ENCODE measurements at places on chromosomes 1 and 21. TPM values are rescaled to one million over a fixed set of nuclear protein-coding genes. Genes with fewer than 3 reads are reported as not detected.

APP gene
- 861 TPM for polyA plus RNA-seq

ECM1 gene
- polyA plus RNA-seq: 10.2 TPM

ZNF683 gene
- not detected for polyA plus RNA-seq

ANGPTL3 gene
- polyA plus RNA-seq: 7.2 TPM

TMPRSS15 gene
- polyA plus RNA-seq: 0.42 TPM

- DNase-seq: no peak
Observed at GRCh38 chr1:220370041-220370700, 97.9 kb upstream of the RAB3GAP2 start.

- no peak for DNase-seq
Observed at GRCh38 chr1:6095511-6096242, 50.0 kb downstream of the KCNAB2 start.

DNA sequence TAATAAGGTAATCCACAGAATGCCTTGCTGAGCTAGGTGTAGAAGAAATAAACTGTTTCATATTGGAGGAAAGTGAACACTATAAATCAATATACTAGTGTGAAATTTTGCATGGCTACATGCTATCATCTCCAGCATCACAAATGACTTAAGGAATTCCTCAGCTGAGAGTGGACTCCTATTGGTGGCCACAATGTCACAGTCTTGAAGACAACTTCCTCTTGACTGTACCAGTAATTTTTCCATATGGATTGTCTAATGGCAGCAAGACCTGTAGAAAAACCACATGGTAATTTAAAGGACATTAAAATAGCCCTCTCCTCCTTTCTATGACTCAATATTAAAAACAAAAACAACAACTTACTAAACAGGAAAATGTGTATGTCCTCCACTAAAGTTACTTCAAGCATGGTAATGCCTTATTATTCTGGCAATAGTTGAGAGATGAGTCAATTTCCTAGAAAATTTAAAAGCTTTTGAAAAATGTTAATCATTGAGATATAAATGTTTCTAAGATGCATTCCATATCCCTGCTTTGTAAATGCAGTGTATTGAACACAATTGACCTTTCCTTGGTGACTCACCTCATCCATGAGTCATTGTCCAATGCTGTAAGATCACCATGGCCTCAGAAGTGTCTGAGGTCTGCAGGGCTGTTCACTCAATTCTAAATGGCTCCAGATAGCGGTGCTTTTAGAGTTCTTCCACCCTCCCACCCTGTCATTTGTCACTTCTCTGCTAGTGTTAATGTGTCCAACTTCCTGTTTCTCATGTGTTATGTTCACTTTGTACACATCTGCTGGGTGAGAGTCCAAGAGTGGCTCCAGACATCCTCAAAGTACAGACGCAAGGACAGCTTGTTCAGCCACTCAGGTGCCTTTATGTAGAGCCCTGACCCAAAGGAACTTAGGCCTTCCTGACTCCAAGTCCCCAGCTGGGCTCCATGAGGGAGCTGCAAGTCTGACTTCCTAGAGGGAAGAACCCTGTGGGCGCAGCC is 32.8 kb upstream of the DNASE2B start:
- no peak for DNase-seq

- no peak for DNase-seq
Observed at GRCh38 chr21:41613533-41613909, 105.6 kb upstream of the TMPRSS2 start.

GRCh38 chr1:232886271-232886670 is 64.1 kb upstream of the NTPCR start:
- no peak for DNase-seq

DNA sequence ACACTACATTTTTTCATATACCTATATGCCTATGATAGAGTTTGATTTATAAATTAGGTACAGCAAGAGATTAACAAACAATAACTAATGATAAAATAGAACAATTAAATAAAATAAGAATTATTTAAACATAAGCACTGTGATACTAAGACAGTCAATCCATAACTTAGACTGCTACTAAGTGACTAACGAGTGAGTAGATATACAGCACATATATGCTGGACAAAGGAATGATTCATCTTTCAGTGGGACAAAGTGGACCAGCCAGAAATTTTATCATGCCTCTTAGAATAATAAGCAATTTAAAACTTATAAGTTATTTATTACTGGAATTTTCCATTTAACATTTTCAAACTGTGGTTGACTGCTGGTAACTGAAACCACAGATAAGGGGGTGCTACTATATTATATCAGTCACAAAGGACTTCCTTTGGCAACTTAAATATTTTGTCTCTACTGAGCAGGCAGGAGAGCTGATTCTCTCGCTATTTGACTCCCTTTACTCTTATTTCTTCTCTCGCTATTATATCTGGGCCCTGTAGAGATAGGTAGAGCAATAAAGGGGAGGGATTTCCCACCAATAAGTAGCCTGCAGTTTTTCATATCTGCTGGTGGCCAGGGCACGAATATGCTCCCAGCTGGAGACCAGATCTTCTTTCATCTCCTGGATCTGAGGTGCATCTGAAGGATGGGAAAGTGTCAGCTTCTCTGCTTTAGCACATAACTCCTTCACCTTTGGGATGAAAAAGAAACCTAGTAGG is 10.8 kb downstream of the SPTA1 start:
- no peak for DNase-seq

DNA sequence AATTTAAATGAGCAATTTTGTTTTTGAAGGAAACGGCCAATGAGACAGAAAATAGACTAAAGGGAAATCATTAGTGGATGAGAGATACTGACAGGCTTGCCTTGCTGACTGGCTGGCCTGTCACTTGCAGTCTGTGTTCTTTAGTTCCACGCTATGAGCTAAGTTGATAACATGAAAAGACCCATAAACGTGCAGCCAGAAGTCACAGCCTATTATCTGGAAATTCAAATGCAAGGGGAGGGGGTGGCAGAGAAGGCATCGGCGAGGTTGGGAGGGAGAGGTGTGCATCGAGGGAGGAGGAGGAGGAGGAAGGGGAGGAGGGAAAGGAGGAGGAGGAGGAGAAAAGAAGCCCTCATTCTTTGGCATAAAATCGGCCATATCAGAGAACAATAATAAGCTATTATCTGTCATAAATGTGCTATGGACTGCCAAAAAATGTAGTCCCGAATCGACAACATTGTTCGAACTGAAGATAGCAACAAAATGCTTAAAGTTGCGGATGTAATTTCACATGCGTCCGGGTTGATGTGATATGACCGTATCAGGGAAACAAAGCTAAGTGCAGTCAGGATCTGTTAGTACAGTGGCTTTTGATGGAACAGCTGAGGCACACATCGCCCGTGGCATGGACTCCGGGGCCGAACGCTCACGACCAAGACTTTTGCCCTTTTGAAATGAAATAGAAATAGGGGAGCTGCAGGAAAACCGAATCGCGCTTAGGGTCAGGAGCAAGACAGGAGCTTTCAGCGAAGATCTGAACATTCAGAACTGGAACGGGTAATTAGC is 11.6 kb upstream of the BARHL2 start:
- DNase-seq: no peak

DNA sequence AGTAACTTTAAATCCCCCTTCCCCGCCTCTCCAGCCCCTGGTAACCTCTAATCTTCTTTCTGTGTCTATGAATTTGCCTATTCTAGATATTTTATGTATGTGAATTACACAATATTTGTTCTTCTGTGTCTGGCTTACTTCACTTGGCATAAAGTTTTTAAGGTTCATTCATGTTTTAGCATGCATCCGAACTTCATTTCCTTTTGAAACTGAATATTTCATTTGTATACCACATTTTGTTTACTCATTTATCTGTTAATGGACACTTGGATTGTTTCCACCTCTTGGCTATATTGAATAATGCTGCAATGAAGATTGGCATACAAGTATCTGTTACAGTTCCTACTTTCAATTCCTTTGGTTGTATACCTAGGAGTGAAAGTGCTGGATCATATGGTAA is 205.3 kb downstream of the TM2D1 start:
- DNase-seq: no peak

- no peak for DNase-seq
Observed at GRCh38 chr1:205064741-205065316, 19.4 kb downstream of the TMEM81 start.

All from renal cortex interstitium (tissue), 15 donors.